ENCODE measurements at places on chromosomes 1 and 21.

DNA sequence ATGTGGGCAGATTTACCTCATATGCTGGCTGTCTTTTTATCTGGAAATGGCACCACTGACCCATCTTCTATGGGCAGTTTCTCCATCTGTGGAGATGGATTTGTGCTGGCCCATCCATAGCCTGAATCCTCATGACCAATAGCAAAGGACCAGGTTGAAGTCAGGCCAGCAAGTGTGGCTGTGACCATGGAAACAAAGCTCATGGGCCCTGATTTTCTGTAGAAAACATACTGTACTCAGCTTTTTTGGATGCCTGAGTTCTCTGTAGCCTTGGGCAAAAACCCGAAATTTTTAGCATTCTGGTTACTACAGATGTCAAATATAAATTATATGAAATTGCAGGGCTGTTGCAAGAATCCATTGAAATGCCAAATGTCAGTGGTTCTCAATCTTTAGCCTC is 155.0 kb downstream of the PLXNA2 start:
- no peak for DNase-seq

DNA sequence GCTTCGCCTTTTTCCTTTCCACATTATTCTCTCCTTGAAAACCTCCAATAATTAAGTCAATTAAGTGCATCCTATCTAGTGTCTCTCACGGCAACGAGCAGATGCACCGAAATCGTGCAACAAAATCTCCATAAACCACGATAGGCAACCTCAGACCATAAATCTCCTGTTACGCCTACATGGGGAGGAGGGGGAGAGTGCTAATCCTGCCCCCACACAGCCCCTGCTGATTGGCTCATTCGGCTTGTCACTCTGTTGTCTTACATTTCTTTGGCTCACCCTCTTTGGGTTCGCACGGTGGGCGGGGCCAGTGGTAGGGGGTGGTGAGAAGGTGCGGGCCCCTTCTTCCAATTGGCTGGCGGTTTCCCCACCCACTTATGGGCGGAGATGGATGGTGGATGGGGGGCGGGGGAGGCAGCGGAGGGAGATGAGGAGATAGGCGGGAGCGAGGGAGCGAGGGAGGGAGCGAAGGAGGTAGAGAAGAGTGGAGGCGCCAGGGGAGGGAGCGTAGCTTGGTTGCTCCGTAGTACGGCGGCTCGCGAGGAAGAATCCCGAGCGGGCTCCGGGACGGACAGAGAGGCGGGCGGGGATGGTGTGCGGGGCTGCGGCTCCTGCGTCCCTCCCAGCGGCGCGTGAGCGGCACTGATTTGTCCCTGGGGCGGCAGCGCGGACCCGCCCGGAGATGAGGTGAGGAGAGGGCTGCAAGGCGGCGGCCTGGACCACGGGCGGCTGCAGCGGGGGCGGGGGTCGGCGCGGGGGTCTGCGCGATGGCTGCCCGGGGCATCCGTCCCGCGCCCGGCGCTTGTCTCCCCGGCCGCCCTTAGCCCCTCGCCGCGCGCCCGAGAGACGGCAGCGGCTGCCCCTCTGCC is at the start of gene ITSN1:
Gene ITSN1 (plus strand): TSS at position 475 of the 869 bp plus-strand sequence. CDS start 76,328 bp downstream, outside the sequence.
- peak; percentile 99 for DNase-seq

GRCh38 chr1:201630582-201630981 is 91.7 kb downstream of the NAV1 start:
- no peak for DNase-seq

DNA sequence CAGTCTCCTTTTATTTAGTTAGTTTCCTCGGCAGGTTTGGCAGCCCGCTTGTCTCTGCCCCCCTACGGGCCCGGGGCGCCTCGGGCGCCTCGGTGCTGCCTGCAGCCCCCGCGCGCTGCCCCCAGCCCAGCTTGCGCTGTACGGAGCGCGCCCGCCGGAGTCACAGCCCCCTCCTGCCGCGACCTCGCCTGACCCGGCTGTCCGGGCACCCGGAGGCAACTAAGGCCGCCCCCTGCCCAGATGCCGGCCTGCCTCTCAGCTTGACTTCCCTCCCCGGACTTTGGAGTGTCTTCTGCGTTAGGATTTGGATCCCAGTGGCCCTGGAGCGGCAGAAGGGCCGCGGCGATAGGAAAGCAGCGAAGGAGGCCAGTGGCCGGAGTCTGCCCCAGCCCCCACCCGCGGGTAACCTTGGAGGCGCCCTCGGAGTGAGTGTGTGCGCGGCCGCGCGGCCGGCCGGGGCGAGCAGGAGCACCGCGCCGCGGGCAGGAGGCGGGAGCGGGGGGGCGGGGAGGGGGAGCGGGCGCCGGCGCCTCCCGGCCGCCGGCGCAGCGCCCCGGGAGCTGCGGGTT is 7.6 kb downstream of the CDKN2C start:
- peak; percentile 37 for DNase-seq

DNA sequence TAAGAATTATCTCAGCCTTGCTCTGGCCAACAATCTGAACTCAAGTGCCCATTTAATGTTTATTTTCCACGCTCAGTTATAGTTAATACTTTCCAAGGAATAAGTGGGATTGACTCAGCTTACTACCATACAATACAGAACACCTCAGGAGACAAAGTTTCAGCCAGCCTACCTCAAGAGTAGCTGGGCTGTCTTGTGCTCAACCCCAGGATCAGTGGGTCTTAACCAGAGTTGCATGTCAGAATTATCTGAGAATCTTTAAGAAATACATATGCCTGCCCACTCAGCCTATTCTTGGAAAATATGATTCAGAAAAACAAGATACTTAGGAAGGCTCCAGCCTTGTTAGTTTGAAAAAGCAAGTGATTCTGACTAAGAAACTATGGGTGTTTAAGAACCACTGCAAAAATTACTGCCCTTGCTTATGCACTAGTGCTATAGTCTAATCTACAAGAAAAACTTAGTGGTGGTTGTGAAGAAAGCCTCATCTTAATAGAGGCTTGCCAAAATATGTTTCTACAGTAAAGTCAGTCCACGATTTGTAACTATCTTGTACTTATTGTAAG is 20.4 kb downstream of the CDC7 start:
- DNase-seq: no peak

- DNase-seq: no peak
Observed at GRCh38 chr1:2233997-2234761, 6.1 kb downstream of the SKI start.

- peak; percentile 71 for DNase-seq
Observed at GRCh38 chr1:210292231-210292871, 36.4 kb upstream of the HHAT start.

- DNase-seq: no peak
Observed at GRCh38 chr1:230808281-230808872, 59.9 kb downstream of the C1orf198 start.

DNA sequence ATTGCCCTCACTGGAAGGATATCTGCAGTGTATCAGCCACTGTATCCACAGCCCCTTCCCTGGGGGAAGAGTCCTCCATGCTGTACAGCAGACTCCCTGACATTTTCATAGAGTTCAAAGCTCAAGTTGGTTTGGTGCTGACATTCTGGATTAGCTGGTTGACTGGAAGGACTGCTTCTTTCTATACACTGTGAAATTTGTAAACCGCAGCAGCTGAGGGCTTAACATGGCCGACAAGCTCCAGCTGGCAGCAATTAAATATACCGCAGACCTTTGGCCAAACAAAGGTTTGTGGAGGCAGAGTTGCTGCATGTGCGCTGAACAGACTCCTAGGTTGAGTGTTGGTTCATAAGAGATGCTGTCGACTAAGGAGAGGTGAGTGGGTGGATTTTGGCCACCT is 126.4 kb downstream of the DHRS3 start:
- DNase-seq: no peak

DNA sequence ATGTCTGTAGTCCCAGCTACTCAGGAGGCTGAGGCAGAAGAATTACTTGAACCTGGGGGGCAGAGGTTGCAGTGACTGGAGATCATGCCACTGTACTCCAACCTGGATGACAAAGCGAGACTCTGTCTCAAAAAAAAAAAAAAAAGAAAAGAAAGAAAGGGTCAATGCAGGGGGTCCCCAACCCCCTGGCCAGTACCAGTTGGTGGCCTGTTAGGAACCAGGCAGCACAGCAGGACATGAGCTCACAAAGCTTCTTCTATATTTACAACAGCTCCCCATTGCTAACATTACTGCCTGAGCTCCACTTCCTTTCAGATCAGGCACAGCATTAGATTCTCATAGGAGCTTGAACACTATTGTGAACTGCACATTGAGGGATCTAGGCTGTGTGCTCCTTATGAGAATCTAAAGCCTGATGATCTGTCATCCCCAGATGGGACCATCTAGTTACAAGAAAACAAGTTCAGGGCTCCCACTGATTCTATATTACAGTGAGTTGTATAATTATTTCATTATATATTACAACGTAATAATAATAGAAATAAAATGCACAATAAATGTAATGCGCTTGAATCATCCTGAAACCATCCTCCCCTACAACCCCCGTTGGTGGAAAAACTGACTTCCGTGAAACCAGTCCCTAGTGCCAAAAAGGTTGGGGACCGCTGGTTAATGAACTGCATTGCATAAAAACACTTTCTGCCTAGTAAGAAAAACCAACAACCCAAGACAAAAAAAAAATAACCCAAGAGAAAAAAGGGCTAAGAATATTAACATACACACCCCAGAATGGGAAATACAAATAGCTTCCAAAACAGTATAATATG is 2.8 kb downstream of the ZBTB8OS start:
- no peak for DNase-seq

GRCh38 chr21:45592208-45592619 is 50.0 kb upstream of the SLC19A1 start:
- no peak for DNase-seq

DNA sequence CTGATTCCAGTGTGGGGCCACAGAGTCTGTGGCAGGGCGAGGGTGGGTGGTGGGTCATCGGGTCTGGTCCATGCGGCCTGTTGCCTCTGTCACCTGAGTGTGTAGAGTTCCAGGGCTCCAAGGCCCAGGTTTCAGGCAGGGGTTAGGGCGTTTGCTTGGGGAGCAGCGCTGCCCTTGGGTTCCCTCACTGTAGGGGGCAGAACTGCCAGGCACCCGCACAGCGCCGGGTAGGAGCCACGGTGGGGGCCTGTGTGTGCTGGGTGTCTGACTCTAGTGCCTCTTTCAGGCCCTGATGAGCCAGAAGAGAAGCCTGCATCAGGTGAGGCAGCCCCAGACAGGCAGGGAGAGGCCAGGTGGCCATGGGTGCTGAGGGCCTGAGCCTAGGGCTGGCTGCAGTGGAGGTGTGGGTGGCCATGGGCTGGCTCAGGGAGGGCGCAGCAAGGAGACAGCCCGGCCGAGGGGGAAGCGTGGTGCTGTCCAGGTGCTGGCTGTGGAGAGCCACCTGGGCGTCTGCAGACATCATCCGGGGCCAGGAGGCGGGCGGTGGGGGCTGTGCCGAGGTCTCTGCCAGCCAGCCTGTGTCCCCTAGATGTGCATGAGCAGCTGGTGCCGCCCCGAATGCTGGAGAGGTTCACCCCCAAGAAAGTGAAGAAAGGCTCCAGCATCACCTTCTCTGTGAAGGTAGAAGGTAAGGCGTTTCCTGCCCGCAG is 72.3 kb downstream of the TRIM11 start:
- DNase-seq: peak; percentile 27

GRCh38 chr1:100188617-100189016 is 10.6 kb upstream of the LRRC39 start:
- no peak for DNase-seq

GRCh38 chr1:223129229-223129901 is 13.7 kb downstream of the TLR5 start:
- DNase-seq: no peak

- DNase-seq: no peak
Observed at GRCh38 chr1:56808410-56808809, 10.8 kb downstream of the FYB2 start.

DNA sequence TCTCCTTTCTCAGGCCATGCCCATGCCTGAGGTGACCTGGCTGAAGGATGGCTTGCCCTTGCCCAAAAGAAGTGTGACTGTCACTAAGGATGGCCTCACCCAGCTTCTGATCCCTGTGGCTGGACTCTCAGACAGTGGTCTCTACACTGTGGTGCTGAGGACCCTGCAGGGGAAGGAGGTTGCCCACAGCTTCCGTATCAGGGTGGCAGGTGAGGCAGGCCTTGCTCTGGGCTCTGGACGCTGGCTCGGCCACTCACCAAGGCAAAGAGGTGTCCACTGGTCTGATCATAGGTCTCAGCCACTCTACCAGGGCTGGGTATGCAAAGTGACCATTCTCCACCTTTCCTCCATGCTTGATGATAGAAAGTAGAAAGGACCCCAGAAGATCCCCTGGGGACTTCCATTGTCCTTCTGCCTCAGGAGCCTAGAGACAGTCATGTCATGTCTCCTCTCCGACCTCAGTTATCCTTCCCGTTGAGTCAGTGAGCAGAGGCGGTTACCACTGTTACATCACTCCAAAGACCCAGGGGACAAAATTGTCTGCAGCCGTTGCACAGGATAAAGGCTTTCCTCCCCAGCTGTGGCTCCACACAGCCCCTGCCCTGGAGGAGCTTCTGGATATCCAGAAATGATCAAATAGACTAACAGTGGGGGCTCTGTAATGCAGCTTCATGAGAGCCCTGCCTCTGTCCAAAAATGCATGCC is 34.2 kb downstream of the IGFN1 start:
- DNase-seq: no peak

DNA sequence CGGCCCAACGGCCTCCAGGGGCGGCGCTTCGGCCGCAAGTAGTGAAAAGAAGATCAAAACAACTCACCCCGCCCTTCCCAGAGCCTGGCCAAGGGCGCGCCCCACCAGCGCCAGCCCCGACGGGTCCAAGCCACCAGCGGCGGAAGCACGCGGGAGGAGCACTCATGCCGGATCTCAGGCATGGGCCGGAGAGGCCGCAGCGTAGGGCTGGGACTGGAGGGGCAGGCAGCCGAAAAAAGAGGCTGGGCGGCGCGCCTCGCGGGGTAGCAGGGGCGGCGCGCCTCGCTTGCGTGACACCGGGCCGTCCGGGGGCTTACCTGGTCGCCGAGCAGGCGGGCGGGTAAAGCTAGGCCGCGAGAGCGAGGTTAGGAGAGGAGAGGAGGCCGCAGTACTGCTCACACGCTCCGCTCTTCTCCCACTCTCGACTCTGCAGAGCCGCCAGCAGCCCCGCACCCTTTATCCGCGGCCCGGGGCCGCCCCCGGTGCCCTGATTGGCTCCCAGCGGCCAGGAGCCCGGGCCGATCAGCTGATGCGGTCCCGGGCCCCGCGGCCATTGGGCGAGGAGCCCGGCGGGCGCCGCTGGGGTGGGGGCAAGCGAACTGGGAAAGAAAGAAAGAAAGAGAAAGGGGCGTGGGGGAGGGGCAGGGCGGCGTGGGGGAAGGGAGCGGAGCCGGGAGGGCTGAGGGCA is at the start of gene GLUL:
Gene GLUL (minus strand): TSS at position 429 of the 688 bp plus-strand sequence. CDS start 3,053 bp downstream, outside the sequence.
- peak; percentile 98 for DNase-seq

- no peak for DNase-seq
Observed at GRCh38 chr1:42171679-42172266, 7.2 kb upstream of the GUCA2A start.
